HT-29 (cell line): ENCODE measurements at places on chromosomes 5 and 9. TPM values are rescaled to one million over a fixed set of nuclear protein-coding genes. Genes with fewer than 3 reads are reported as not detected.

- no peak for DNase-seq
These were observed 75.0 kb upstream of the XPA start for GRCh38 chr9:97772145-97772544.

The MYMK gene
- total RNA-seq: not detected in 2 replicates

DNA sequence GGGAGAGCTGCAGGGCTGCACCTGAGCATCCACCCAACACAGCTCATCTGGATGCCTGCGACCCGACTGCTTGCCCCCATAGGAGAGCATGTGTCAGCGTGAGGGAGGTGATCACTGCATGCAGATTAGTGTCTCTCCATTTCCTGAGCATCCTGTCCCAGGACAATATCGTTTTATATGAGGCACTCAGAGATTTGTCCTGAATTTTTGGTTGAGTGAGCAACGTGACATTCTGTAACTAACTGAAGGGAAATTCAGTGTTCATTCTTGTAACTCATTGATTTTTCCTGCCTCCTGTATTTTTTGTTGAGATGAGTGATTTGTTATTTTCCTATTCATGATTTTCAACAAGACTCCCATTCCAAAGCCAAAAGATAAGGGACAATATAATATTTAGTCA, 20.7 kb upstream of the ANKRD34B start:
- no peak for DNase-seq

The PCDHGA4 gene
- total RNA-seq: 0.05 TPM in 1 of 2 replicates, not detected in the other

The PCDHB8 gene
- total RNA-seq: 0.16 TPM in 1 of 2 replicates, not detected in the other

The WNK2 gene
- total RNA-seq: 27.5 and 28.6 TPM in 2 replicates

DNA sequence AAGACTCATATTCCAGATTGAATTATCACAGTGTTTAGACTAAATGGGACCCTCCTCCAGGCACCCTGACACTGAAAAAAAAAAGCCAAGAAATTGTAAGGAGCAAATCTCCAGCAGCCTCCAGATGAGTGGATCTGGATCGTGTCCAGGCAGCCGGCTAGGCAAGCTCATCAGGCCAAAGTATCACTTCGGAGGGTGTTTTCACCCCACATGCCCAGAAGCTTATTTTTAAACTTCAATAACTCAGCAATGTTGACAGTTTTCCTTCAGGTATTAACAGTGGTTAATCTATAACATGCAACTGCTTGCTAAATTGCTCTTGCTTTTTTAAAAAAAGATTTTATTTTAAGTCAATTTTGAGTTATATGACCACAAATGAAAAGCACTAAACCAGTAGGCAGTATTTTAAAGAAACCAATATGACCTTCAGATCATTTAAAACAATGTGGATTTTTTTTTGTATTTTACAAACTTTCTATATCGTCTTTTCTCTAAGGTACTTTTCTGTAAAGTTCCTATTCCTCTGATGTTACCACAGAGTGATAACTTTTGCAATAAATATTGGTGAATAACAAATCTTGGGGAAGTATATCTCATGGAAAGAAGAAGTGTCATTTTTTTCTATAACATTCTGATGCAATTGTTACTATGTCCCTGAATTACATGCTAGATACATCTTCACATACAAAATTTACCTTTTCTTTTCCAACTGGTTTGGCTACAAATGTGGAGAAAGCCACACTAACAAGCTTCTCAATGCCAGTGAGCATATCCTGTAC, 30.7 kb downstream of the ACOT12 start:
- DNase-seq: no peak

DNA sequence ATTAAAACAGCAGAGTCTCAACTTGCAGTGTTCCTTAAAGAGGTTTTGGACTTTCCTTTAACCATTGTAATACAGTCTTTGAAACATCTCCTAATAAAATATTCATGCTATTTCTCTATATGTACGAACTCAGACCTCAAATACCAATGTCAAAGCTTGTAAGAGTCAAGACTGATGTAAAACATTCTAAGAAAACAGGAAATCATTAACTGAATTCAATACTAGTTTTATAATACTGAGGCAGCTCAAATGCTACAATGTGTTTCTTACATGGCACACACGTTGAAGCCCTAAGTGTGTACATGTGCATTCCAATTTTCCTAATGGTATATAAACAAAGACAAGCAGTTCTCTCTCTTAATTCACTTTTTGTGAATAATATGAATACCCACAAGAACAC, 11.6 kb downstream of the PSIP1 start:
- no peak for DNase-seq
